ENCODE measurements at places on chromosomes 3 and 15.

- no peak for DNase-seq
Observed at GRCh38 chr15:98671060-98672008, 23.0 kb downstream of the IGF1R start.

DNA sequence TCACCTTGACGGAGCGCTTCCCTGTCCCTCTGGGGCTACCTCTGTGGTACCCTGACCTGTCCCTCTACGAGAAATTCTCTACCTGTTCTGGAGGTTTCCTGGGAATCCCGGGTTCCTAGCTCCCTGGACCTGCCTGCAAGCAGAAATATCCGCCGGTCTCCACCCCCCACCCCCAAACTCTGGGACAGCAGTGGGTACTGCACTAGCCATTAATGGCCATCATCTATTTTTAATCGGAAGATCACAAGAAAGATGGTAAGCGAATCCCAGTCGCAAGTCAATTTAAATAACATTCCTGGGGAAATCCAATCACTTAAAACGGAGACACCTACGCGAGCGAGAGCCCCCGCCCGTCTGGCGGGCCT is 429 bp upstream of the C3orf80 start:
- DNase-seq = no peak

DNA sequence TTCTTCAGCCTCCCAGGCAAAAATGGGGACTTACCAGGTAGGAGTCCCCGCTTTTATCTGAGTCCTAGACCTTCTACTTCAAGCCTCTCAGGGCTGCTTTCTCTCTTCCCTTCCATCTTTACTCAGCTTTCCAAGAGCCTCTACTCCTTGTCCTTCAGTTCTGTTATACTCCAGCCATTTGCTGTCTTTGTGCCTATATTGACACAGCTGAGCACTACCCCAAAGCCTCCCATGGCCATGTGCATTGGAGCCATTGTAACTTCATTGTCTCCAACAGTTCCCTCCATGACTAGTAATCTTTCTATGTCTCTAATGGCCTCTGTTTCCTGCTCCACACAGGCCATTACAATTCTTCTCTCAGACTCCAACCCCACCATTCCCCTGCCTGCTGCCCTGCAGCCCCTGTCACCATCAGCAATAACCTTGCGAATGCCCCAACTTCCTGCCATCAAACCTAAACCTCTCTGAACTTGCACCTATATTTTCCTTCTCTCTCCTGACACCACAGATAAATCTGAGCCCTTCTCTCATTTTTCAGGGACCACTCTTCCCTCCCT is 77.9 kb upstream of the ADPGK start:
- no peak for DNase-seq

DNA sequence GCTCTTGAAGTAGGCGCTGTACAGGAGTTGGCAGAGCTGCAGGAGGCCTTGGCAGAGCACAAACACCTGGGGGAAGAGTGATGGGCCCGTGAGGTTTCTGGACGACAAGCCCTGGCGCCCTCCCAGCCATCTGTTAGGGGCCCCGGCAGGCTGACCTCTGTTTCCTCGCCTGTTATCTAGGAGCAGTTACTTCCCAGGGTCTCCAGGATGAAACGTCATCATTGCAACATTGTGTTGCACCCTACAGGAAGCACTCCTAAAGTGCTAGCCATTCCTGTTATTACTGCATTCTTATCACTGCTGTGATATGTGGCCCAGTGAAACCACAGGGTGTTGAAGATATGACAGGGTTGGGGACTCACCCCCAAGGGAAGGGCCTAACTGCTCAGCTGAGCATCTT is 50.2 kb downstream of the SLCO2A1 start:
- DNase-seq = no peak

DNA sequence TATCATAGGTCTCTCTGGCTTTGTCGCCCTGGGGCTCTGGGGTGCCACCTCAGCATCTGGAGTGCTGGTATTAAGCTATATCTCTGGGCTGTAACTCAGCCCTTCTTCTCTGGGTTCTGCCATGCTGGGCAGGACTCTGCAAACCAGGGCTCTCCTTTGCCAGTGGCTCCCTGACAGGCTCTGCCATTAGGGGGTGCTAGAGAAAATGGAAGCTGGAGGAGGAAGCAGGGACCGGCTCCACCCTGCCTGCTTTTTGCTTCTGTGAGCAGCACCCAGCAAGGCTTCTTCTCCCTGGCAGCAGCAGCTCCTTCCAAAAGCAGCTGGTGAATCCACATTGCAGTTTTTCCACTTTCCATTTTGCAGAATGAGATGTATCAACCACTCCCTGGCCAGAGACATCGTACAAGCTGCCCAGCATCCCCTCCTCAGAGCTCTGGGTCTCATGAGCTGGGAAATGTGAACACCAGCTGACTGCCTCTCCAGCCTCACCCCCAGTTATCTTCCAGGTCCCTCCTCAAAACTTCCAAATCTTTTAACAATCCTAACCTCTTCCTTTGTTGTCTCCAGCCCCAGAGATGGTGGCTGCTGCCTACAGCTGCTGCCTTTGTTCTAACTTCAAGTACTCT is 165.0 kb downstream of the ABHD5 start:
- peak; percentile 26 for DNase-seq

DNA sequence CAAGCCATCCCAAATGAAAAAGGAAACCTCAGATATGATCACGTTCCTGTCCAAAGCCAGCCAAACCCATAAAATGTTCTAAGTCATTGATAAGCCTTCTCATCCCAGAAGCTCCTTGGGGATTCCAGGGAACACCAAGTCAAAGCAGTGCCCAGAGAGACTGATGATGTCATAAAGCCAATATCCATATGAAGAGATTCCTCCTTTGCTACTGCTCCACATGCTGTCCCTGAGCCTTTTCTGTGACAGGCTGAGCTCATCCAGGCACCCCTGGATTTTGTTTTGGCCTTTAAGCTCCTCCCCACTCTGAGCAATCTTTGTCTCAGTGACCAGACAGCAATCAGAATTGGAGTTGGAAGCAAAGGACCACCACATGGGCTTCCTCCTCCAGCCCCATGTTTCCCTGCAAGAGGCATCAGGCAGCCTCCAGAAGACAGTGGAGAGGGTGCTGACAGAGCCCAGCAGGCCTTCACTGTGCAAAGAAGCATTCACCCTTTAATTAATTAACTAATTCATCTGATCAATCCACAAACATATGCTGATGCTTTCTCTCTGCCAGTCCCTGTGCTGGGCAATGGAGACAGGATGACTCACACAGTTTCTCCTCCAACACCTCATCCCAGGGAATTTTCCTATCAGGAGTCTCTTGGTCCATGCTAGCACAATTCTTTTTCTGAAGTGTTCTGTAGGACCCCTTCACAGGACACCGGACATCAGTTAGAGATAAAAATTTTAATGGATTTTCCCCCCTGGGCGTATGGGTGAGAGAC is 25.0 kb downstream of the MEX3B start:
- DNase-seq = no peak

GRCh38 chr3:167991213-167991612 is 104.5 kb downstream of the GOLIM4 start:
- DNase-seq = no peak

GRCh38 chr15:64071931-64072765 is 21.5 kb downstream of the CIAO2A start:
- DNase-seq = no peak

GRCh38 chr3:121735047-121735696 is 14.4 kb downstream of the GOLGB1 start:
- DNase-seq = no peak

DNA sequence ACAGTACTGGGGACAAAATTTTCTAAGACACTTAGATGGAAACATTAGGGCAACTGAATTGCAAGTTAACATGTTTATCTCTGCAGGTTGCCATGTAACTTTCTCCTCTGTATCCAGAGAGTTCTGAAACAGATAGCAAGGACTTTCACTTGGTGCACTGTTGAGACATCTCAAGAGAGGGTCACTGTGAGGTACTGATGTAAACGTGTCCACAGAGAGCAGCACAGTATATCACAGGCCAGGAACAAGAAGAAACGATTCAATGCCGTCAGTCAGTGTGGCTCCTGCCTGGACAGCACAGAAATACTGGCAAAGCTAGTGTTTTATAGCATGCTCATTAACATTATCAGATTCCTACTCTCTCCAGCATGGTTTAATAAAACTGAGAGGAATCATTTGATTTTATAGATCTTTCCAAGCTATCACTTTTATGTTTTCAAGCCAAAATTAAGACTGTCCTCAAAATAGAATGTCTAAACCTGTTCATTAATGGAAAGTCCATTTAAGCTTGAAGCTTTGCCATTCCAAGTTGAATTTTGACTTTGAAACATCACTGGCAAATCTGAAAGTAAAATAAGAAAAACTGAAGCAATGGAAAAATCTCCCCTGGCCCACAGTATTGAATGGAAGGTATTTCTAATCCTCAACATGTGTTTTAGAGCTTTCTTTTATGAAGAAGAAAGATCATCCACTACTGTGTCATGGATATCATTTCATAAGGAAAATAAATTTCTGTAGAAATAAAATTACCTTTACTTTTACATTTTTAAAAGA is 102.7 kb downstream of the IMPG2 start:
- no peak for DNase-seq

- DNase-seq = peak; percentile 53
Observed at GRCh38 chr3:168424059-168424734, 328.5 kb upstream of the GOLIM4 start.
